ENCODE measurements at places on chromosomes 1 and 21.

GRCh38 chr1:64608005-64608650, 136.7 kb upstream of the RAVER2 start:
- DNase-seq = no peak

DNA sequence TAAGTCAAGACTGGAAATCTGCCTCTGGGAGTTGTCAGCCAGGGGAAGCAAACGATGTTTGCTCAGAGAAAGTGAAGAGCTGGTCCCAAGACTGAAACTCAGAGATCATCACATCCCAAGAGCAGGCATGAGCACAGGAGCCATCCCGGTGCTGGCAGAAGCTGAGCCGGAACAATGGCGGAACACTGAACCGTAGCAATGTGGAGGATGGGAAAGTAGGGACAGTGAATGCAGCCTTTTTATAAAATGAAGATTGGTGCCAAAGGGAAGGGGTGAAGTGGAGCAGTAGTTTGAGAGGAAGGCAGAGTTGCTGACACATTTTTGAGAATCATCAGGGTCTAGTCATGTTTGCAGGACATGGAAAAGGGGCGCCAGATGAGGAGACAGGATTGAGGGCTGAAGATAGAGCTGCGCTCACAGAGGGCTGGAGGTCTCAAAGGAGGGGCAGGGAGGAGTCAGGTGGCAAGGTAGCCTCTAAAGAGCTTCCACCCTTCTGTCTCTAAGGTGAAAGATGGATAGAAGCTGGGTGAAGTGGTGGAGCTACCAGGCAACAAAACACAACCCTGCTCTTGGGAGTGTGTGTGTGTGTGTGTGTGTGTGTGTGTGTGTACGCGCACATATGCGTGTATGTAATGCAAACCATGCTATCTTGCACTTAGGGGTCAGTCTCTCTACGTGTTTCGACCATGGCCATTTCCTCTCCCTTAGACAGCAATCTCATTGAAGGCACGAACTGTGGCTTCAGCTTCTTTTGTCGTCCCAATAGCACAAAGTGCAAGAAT, 94.3 kb upstream of the IRF2BP2 start:
- DNase-seq = no peak

DNA sequence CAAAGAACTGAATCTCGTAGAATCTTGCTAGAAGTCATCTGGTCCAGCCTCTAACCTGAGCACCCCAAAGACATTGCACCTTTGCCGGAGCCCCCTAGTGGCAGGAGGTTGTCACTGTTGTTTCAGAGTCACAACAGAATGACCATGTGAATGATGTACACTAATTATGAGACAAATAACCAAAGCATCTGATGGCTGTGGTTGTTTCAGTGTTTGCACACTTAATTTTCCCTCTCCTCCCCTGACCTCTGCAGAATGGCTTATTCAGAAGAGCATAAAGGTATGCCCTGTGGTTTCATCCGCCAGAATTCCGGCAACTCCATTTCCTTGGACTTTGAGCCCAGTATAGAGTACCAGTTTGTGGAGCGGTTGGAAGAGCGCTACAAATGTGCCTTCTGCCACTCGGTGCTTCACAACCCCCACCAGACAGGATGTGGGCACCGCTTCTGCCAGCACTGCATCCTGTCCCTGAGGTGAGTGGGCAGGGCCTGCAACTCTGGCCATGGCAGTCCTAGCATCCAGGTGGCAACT, 26.4 kb downstream of the TRAF5 start:
- DNase-seq = no peak

DNA sequence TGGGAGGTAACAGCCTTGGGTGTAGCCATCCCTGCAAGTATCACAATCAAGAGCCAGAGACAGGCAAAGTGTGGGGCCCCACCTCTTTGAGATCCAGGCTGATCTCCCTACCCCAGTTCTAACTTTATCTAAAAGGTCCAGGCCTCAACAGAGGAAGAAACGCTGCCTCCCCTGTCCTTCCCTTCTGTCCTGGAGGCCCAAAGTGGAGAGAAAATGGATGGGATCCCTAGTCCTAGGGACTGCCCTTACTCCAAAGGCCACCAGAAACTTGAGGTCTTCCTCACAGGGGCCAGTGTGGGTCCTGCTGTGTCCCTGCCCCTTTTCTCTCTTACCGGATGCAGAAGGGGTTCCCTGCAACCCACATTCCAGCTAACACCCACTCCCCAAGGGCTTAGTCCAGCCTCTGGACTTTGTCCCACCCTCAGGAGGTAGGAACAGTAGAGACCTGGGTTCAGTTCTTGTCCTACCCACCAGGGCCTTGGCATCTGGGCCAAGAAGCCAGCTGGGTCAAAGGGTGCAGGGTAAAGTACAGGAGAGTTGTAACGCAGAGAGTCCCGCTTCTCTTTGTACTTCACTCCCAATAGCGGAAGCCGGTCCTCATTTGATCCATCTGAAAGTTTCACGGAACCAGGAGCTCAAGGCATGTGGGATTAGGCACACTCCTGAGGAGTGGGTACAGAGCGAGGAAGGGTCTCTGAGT, 1.9 kb downstream of the HDGF start:
- no peak for DNase-seq

GRCh38 chr1:20685099-20685662, 24.0 kb upstream of the DDOST start:
- DNase-seq = no peak

DNA sequence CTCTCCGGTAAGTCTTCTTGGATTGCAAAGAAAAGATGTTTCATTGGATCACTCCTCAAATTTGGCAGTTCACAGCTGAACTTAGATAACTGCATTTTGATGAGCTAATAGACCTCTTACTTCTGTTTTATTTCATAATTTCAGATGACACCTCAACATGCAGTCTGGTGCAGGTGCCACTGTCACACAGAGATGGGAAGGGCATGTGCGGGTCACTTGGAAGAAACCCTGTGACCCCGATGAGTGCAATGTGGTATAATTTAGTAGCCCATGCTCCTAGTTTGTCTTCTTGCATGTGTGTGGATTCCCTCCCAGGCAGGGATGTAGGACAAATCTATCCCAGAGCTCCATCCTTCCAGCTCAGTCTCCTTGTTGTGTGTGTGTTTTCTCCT, 481 bp upstream of the SLAMF1 start:
- no peak for DNase-seq

DNA sequence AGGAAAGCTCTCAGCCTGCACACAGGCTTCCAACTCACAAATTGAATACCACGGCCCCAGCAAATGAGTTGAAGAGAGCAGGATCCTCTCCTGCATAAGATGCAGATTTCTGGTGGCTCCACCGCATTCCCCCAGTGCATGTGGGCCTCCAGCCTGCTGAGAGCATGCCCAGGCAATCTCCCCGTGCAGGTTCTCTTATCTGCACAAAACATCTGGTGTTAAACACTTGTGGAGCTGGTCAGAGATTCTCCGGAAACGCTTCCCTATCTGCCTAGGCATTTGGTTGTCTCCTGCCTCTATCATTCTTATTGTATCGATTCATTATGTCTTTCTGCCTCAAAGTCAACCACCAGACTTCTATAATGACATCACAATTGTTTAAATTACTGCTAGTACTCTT, 1349.0 kb upstream of the B3GALT2 start:
- DNase-seq = peak; percentile 42

DNA sequence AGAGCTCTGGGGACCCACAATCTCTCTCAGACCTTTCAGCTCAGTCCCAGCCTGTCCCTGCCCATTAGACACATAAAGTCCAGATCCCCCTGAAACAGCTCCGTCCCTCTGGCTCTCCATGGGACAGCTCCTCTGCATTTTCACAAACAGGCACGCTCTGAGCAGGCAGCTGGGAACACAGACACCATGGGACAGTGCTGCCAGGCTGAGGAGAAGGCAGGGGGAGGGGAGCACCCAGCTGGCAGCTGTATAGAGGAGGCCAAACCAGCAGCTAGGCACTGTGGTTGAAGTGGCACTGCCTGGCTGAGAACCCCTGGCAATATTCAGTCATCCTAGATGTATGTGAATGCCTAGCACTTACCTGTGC, 2.0 kb downstream of the TMEM63A start:
- no peak for DNase-seq

DNA sequence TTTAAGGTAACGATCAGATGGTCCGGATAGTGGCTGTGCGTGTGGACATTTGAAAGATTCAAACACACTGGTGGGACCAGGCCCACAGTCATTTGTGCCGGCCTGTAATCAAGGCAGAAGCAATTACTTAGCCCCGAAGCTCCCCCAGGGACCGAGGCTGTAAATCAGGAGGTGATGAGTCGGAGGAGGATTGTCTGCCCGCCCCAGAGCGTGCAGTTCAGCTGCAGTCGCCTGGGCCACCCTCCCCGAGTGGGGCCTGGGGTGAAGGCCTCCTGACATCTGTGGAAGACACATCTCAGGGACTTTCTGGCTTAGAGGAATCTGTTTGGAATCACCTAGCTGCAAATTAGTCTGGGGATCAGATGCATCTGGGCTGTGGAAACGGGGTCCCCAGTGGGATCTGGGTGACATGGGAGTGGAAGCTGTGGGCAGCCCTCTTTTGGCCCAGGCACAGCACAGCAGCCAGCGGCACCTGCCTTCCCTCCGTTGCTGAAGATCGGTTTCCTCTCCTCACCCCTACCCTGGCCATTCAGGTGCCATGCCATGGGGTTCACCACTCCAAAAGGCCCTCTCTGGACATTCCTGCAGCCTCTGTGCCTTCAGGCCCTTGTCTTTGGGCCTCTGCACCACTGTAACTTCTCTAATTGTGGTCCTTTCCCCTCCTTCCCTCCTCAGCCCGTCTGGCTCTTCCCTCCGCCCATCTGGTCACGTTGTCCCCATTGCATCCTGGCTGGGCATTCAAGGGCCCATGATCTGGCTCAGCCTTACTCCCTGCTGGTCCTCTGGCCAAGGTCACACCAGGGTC, 25.7 kb downstream of the LHX4 start:
- no peak for DNase-seq

- no peak for DNase-seq
Measured at GRCh38 chr1:98660940-98661543, 479 bp upstream of the SNX7 start.

- DNase-seq = no peak
Measured at GRCh38 chr1:1616045-1616790, 918 bp downstream of the MIB2 start.

DNA sequence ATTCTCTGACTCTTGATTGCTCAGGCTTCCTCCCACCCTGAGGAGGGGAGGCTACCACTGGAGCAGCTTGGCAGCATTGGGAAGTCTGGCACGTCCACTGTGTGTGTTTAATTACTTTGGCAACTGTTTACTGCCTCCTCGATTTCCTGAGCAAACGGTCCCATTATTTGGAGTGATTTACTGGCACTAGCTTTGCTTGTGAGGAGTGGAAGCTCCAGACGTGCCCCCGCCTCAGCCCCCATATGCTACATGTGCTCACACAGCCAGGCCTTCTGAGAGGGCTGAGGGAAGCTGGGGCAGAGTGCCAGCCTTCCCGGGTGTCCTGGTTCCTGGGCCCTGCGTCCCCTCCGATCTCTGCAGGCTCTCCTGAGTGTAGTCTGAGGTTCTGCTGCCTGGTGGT, 306.2 kb downstream of the PTPRU start:
- DNase-seq = no peak

DNA sequence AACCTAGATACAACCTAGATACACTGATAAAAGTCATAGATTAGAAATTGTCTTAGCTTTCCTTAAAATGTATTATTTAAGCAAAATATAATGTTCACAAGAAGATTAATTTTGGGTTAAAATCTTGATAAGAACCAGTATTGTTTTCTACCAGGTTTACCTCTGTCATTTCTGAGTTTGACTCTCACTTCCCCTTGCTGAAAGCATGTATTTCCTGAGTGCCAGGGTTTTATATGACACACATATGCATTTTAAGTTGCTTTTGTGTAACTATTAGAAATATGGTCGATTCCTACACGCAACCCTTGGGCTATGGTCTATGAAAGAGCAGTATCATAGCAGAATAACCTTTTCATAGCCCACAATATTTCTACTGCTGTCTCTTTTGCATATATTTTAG, 351.7 kb downstream of the ZP4 start:
- DNase-seq = no peak

- DNase-seq = no peak
Measured at GRCh38 chr1:41811051-41811795, 107.5 kb downstream of the HIVEP3 start.
